Left cardiac atrium (tissue), 4 donors: ENCODE measurements at places on chromosomes 7 and 10. TPM values are rescaled to one million over a fixed set of nuclear protein-coding genes. Genes with fewer than 3 reads are reported as not detected.
A peak's percentile ranks its signal among the peaks of the same experiment; 100 is the strongest.

GRCh38 chr7:123655614-123656013 is at the start of gene LMOD2:
Gene LMOD2 (plus strand): TSS chr7:123655866. CDS start chr7:123655964, 98 bp downstream.
- DNase-seq, result peak; percentile 55

Gene CACNB2
- 34.3 TPM for total RNA-seq

Gene GATA3
- total RNA-seq, result 1.9 TPM

DNA sequence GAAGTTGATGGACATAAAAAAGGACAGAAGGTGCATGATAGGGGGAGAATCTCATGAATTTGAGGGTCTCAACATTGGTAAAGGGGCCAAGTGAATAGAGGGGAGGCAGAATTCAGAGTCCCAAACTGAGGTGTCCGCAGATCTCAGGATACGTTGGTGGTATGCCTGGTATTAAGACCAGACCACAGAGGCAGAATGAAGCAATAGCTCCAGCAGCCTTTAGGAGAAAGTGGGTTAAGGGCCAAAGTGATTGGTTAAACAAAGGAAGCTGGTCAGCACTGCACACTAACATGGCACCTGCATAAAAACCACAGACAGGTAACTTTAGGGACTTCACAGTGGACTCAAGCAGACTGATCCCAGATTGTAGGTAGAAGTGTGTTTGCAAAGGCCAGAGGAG is 37.5 kb downstream of the MEST start:
- no peak for DNase-seq

DNA sequence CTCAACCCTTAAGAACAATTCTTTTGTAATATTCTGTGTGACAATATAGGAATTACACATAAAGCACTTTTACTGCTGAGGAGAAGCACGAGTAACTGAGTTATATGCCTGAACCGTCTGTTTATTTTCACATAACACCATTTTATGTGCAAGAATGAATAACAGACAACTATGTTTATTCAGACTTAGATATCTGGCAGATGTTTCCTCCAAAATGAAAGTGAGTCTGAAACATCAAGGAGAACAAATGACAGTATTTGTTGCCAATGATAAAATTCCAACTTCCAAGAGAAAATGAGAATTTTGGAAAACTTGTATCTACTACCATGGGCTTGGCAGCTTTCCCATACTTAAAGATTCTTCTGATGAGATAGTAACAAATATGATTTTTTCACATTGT is 51.4 kb downstream of the DNMBP start:
- DNase-seq, result no peak

Gene ASB4
- total RNA-seq, result 3.5 TPM

DNA sequence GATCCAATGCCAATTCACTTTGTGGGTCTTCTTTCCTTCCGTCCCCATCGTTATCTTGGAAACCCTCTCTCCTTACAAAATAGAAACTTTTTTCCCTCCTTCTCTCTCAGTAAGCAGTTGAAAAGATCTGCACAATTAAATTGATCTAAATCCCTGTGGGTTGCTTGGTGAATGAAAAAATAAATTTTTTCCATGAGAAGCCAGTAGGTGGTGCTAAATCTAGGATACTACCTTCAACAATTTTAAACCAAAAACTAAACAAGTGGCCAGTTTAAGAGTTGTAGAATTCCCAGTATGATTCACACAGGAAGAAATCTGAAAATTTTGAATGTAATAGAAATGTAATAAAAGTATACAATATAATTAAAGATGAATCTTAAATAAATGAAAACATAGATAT is 990.3 kb upstream of the ZNF722 start:
- DNase-seq, result no peak
